Stimulated activated CD8-positive, alpha-beta memory T cell treated with anti-CD3 and anti-CD28 coated beads, Interleukin-2, amount 100 ng/mL, for 1 hour (primary cell): ENCODE measurements at places on chromosomes 7 and 10.

DNA sequence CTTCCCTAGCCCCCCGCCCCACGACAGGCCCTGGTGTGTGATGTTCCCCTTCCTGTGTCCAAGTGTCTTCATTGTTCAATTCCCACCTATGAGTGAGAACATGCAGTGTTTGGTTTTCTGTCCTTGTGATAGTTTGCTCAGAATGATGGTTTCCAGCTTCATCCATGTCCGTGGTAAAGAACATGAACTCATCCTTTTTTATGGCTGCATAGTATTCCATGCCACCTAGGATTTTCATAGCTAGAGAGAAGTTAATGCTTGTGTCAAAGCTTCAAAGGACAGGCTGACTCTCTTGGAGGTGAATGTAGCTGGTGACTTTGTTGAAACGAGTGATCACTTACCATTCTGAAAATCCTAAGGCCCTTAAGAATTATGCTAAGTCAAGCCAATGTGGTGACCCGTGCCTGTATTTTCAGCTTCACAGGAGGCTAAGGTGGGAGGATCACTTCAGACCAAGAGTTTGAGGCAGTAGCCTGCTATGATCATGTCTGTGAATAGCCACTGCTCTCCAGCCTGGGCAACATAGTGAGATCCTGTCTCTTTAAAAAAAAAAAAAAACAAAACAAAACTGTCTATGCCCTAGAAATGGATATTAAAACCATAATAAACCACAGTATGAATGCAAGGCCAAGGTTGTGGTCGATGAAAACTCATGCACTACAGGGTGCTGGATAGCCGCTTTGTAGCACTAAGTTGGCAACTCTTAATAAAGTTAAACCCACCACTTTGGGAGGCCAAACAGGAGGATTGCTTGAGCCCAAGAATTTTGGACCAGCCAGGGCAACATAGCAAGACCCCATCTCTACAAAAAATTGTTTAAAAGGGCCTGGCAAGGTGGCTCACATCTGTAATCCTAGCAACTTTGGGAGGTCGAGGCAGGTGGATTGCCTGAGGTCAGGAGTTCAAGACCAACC, 52.0 kb downstream of the CUL1 start:
- DNase-seq, result no peak

DNA sequence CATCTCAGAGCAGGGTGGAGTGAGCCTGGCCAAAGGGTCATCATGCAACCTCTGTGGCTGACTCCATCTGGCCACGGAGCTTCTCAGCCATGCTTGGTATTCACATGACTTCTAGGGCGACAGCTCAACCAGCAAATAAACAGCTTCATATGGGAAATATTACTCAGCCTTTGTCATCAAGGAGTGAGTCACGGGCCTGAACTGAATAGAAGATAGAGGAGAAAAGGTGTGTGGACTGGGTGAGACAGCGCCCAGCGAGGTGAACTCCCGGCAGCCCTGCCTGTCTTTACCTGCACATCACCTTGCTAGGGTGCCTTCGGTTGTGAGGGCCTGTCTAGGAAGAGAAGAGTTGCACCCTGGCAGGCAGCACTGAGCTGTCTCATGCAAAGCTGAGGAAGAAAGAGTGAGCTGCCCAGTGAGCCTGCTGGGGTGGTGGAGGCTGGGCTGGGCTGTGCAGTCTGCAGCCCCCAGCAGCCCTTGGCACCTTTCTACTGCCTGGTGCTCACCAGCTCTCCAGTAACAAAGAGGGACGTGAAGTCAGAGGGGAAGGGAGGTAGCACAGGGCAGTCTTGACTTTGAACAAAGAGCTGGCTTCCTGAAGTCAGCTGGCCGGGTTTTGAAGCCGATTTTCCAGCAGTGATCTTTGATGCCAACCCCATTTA, 114.2 kb downstream of the EGFR start:
- DNase-seq, result no peak

GRCh38 chr10:75291805-75292204, 56.0 kb upstream of the COMTD1 start:
- DNase-seq, result no peak

DNA sequence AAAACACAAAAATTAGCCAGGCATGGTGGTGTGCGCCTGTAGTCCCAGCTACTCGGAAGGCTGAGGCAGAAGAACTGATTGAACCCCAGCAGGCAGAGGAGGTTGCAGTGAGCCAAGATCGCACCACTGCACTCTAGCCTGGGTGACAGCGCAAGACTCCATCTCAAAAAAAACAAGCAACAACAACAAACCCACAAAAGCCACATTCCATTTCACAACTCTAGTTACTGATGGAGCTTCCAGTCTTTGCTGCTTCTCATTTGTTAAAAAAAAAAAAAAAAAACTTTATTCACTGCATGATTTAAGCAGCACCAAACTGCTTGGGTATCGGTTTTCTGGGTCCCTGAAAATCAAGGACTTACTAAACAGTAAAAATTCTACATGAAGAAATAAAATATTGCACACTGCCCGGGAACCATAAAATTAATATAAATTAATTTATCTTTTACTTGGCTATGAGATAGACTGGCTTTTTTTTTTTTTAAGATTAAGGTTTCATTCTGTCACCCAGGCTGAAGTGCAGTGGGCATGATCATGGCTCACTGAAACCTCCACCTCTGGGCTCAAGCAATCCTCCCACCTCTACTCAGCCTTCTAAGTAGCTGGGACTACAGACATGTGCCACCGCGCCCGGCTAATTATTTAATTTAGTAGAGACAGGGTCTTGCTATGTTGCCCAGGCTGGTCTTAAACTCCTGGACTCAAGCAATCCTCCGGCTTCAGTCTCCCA, 42.0 kb downstream of the SRPK2 start:
- no peak for DNase-seq

DNA sequence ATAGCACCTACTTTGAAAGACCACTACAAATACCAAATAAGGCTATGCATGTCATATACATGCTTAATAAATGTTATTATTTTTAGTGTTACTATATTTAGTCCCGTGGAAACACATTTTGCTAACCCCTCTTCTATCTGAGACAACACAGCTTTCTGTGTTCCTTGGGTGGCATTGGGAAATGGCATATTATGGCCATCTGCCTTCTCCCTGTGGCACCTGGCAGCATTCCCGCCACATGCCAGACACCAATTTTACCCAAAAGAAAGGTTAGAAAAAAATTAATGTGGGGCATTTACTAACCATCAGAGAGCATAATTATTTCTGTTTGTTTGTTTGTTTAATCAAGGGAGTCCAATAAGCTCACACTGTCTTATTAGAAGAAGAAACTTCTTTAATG, 168.6 kb upstream of the ETV1 start:
- DNase-seq, result no peak

DNA sequence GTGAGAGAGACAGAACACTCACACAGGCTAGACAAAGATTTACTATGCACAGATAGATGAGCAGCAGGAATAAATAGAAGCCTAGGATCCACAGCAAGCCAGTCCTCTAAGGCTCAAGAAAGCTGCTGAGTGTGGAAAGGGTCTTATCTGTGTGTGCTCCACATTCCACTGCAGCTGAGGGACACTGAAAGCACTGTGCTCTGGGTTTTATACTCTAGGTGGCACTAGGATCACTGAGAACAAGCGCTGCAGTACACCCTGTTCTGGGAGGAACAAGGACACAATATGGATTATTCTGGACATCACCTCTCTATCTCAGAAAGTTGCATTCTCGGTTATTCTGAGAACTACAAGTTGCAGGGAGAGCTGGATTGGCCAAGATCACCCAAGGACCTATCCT, 4.9 kb upstream of the KLHL7 start:
- no peak for DNase-seq

- no peak for DNase-seq
Measured at GRCh38 chr7:47492716-47493325, 89.1 kb downstream of the TNS3 start.
